ENCODE measurements at places on chromosomes 7 and 10. TPM values are rescaled to one million over a fixed set of nuclear protein-coding genes. Genes with fewer than 3 reads are reported as not detected.

DNA sequence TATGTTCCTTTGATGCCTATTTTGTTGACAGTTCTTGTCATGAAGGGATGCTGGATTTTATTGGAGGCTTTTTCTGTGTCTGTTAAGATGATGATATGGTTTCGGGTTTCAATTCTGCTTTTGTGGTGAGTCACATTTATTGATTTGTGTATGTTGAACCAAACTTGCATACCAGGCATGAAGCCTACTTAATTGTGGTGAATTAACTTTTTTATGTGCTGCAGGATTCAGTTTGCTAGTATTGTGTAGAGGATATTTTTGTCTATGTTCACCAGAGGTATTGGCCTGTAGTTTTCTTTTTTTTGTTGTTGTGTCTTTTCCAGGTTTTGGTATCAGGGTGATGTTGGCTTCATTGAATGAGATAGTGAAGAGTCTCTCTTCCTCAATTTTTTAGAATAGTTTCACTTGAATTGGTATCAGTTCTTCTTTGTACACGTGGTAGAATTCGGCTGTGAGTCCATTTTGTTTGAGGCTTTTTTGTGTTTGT is 345.9 kb downstream of the KIF20B start:
- DNase-seq = no peak

GRCh38 chr10:27838361-27838760 is 92.7 kb upstream of the MKX start:
- no peak for DNase-seq

DNA sequence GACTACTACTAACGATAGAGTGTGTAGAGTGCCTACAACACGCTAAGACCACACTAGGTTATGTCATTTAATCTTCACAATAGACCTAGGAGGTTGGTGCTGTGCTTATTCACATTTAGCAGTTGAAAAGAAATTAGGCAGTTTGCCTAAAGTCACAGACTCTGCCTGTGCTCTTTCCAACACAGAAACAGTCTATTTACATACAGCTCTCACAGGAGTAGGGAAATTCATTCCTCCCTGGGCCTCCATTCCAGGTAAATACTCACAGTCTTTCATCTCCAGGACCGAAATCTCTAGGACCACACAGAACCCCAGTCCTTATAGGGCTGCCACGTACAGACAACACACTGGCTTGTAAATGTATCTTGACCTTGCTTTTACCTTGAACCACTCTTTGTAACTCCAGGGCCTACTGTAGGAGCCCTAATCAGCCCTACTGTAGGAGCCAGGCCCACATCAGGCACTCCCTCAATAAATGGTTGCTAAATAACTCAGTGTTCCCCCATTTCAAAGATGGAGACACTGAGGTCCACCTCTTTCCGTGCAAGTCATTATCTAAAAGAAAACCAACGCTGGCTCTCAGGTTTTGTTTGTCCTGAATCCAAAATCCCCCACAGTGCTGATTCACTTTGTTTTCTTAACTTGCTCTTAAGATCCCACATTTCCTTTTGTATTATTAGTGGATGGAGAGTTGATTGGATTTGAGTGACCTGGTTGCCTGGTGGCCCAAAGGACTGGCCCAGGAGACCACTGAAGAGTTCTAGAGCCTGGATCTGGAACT is 146.9 kb downstream of the KCNMA1 start:
- no peak for DNase-seq

DNA sequence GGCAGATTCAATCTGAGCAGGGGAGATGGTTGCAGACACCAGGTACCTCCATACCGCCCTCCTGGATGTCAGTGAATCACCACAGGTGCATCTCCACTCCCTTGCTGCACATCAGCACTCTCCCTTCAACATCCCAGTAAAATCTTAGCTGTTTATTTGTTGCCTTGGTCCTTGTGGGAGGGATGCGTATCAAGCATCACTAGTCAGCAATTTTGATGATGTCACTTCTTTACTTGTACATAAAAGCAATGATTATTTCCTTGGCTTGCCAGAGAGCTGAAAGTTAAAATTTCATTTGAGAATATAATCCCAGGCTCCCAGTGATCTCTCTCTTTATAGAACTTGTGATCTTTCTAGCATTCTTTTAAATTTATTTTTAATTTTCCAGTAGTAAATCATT is 49.5 kb downstream of the TMEM168 start:
- DNase-seq = no peak

DNA sequence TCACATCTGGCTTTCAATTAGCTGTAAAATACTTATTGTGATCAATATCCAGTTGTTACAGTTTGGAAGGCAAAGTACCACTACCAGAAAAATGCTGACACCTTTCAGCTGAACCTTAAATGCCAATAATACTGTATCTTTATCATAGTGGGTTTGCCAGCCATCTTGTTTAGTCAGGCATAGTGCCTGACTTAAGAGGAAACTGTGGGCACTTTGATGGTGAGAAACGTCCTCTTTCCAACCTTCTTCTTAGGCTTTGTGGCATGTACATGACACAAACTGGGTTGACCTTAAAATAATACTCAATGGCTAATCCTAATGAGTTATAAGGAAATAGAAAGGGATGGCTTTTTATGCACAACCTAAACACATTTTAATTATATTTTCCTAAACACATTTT is 52.3 kb upstream of the PRR15 start:
- no peak for DNase-seq

GRCh38 chr10:103451091-103451813 is 918 bp downstream of the CALHM2 start:
- DNase-seq = no peak

DNA sequence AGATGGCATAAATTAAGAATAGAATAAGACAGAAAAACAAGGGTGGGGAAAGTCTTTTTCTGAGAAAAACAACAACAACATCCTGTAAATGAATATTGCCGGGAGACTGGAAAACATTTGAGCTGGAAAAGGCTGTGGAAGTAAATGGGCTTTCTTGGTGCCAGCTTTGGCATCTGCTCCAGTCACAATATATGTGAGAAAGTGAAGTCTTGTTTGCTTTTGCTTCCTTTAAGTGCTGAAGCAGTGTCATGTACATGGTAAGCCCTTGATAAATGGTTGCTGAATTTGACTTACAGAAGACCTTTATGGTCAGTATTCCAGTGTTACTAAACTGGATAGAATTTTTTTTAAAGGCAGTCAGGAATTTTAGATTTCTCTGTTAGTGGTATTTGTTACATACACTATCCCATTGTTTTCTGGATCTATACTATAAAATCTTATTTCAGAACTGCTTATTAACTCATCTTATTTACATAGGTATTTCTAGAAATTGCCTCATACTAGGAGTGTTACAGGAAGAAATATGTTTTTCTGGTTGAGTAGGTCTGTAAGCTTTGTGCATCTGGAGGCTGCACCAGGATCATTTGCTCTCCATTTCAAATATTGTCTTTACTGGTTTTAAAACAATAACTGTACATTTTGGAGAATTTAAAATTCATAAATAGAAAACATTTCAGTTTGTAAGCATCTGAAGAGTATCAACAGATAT is 201.7 kb upstream of the FOXP2 start:
- DNase-seq = no peak

GRCh38 chr10:95789902-95790301 is 33.9 kb downstream of the ENTPD1 start:
- DNase-seq = no peak

- peak; percentile 57 for DNase-seq
These were observed 495 bp downstream of the EIF3B start for GRCh38 chr7:2354939-2355704.

SLC18A3 gene
- polyA plus RNA-seq = 0.28 TPM

DNA sequence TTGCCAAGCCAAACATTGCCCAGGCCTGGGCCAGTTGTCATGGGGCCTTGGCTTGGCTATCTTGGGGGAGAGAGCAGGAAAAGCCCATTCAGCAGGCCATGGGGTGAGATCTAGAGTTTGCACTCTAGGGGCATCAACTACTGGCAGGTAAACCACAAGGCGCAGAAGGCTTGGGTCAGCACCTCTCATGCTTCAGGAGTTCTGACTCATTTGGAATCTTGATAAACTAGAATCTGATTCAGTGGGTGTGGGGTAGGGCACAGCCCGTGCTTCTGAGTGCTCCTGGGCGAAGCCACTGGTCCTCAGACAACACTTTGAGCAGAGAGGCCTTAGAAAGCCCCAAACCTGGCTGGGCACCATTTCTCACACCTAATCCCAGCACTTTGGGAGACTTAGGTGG is 81.1 kb downstream of the RGS10 start:
- no peak for DNase-seq

NPC1L1 gene
- polyA plus RNA-seq = 0.14 TPM

TUBAL3 gene
- polyA plus RNA-seq = 0.05 TPM

ZNF37A gene
- 1.7 TPM for polyA plus RNA-seq

DNA sequence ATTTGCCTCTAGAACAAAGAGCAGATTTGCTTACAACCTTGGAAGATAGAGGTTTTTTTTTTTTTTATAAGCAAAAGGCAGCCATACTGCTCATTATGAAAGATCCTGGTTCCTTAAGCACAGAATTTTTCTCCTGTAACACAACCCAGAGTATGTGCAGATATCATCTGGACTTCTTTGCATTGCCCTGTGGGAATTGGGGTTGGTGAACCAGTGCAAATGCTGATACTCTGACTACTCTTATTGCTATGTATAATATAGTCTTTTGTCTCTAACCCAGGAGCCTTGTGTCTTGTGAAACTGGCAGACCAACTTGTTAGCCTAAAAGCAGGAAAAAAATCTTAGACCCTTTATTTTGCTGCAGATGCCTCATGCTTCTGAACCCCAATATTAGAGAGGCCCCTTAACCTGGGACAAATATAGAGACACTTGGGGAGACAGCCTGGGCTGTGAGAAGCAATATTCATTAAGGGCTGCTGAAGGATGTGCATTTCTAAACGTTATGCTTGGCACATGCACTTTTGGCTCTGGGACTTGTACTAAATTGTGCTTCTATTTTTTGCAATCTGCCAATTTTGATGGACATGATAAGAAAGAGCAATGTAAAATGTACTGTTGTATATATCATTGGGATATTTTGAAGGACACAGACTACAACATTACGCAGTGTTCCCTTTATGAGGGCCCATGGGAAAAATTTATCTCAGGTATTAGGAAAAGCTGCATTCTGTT is 78.9 kb downstream of the ANLN start:
- no peak for DNase-seq

DNA sequence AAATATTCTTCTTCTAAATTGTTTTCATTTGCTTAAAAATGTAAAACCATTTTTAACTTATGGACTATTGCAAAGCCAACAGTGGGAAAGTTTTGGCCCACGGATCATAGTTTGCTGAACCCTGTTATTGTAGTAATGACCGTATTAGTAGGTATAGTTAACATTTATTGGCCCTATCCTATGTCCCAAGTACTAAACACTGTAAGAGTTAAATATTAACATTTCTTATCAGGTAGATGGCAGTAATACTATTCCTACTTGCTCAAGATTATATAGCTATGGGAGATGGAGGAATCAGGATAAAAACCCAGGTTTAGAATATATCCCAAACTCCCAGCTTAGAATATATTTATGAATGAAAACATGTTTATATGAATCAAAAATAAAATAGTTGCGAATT is 993.2 kb downstream of the SORCS3 start:
- DNase-seq = no peak

DNA sequence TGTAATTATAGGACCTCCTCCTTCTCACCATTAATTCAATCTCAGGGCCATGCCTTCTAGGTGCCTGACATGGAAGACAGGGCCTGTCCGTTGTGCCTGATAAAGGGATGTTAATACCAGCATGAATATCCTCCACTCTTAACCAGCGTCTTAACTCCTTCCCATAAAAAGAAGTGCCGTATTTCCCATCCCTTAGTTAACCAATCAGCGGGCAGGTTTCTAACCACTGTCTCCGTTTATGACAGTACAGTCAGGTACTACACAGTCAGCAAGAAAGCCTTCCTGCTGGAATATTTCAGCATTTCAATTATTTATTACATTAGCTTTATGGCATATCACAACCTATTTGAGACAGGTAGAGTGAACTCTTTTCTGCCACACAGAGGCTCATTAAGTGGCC is 308.6 kb upstream of the FZD8 start:
- no peak for DNase-seq

SFMBT2 gene
- polyA plus RNA-seq = 2.9 TPM

VSTM4 gene
- polyA plus RNA-seq = 0.48 TPM

DNA sequence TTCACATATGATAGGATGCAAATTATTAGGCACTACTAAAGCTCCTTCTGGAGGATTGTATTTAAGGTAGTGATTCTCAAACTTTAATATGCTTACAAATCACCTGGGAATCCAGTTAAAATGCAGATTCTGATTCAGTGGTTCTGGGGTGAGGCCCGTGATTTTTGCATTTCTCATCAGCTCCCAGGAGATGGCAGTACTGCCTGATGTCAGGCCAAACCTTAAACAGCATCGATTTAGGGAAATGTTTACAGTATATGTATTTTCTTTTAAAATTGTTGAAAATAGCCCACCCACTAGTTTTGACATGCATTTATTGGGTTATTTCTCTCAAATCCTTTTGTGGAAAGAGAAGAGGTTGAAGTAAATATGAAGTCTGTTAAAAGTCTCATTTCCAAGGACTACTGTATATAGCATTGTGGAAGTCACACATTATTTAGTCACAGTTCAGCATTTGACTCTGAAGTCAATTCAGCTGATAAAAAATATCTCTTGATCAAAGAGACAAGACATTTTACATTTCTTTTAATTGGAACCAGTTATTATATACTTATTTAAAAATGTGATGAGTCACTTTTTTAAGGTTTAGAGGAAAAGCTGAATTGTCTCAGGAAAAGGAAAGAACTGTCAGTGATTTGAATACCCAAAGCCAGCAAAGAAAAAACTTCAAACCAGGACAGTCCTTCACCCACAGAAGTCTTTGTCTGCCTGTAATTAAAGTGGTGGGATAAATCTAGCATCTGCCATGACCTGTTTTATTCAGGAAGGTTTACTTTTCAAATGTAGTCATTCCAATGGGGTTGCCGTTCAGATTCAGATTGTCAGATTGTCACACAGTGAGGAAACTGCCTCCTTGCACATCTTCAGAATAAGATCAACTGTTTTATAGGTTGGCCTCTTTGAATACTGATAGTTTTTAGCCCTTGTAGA is 21.1 kb upstream of the HBP1 start:
- DNase-seq = no peak

- DNase-seq = no peak
These were observed 30.8 kb downstream of the C10orf143 start for GRCh38 chr10:130079614-130080460.

DNA sequence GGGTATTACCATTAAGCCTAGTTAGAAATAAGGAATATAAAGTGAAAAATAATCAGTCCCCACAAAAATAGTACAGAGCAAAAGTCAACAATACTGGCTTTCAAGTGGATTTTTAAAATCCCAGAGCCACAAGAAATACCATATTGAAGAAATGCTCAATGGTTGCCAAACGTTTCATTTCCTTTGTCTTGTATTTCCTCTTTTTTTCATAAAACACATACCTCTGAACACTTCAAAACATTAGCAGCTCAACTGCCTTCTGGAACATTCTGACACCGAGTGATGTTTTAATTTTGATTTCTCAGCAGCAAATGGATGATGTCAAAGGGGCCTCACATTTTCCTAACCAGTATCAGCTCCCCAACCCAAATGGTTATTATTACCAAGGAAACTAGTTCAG is 10.5 kb downstream of the NOD1 start:
- no peak for DNase-seq

- no peak for DNase-seq
These were observed 32.7 kb upstream of the MACC1 start for GRCh38 chr7:20249920-20250319.

- DNase-seq = no peak
These were observed 45.5 kb downstream of the DPYSL4 start for GRCh38 chr10:132232023-132232951.
